ENCODE measurements at places on chromosomes 5 and 9.

DNA sequence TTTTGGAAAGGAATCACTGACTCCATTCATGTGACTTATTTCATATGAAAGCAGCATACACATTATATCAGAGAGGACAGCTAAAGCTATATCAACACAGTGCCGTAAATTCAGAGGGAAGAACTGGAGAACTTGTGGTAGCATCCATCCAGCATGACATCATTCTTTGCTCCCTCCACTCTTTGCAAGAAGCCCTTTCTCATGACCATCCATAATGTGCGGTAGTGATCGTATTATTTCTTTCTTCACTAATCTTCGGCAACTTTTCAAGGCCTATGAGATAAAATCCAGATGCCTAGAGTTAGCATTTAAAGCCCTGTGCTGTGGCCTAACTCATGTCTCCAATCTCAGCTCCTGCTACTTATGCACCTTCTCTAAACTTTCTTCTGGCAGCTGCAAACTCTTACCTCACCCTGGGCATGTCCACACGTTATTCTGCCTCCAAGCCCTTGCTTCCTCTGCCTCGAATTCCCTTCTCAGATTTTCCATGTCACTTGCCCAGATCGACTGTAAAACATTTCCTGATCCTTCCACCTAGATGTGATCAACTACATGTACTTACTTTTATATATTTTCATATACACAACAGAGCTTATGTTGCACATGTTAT lies 307.3 kb upstream of the SGCD start:
- DNase-seq: no peak

DNA sequence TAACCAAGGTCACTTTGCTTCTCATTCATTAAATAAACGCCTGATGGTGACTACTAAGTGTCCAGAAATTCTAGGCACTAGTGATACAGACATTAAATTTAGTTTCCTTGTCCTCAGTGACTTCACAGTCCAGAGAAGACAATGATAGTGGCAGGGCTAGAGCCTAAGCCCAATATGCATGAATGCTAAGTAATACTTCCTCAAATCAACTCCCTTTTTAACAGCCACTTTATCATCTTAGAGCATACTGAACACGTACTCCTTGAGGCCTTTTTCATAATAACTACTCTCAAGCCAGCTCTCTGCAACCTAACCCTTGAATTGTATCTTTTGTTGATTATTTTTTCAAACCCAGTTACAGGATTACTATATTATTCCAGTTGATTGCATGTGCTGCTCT lies 74.1 kb downstream of the STX17 start:
- DNase-seq: no peak

DNA sequence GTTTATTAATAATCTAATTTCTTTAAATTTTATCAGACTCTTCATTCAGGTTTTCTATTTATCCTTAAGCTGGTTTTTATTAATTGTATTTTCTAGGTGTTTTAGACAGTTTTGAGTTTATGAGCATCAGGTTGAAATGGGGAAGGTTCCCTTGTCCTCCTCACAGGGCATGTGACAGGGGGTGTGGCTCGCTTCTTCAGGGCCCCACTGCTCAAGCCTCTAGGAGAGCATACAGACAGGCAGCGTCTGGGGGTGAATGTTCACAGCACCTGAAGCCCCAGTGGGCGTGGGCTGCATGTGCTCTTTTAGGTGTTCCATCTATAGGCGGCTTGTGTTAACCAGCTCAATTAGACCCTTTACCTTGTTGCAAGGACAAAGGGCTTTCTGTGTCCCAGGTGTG lies 78.2 kb upstream of the RUFY1 start:
- no peak for DNase-seq

DNA sequence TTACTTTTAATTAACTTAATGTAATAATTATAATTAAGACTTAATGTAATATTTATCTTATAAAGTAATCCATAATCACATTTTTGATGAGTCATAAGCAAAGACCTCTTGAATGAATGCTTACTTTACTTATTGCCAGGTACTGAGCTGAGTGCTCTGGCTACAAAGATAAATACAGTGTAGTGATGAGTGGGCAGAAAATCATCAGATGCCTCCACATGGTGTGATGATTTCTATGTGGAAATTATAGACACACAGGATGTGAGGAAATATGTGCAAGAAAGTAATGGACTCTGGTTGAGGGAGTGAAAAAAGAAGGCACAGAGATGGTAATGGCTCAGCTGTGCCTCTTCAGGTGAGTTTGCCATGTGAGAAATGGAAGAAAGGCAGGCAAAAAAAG lies 422.6 kb upstream of the CD180 start:
- no peak for DNase-seq

- no peak for DNase-seq
Observed at GRCh38 chr9:4290427-4290837, 9.4 kb downstream of the GLIS3 start.

Measured in stimulated activated CD4-positive, alpha-beta T cell treated with anti-CD3 and anti-CD28 coated beads, Interleukin-1b, Interleukin-23, amount 100 ng/mL, for 4 hours (primary cell).